Esophagus squamous epithelium (tissue), 5 donors: ENCODE measurements at places on chromosomes 1 and 21.

DNA sequence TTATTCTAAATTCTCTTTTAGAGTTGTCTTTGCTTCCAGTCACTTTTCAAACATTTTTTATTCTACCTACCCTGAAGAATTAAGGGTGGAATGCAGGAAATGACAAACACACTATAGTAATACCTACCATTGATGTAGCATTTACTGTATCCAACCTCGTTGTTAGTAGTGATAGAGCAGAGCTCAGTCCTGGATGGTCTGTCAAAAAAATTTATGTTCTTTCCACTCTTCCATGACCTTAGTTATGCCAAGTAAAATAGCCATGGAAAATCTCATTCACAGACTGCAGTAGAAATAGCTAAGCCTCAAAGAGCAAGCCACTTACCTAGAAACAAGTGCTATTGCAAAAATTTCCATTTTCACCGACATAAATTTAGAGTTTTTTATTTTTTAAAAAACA, 74.6 kb downstream of the CRB1 start:
- H3K36me3 ChIP-seq, result no peaks in the 10 kb centered on the region
- no peak overlapping the region for H3K27ac ChIP-seq
- no peak overlapping the region for H3K4me3 ChIP-seq
- no peaks in the 10 kb centered on the region for H3K4me1 ChIP-seq
- no peak for DNase-seq

DNA sequence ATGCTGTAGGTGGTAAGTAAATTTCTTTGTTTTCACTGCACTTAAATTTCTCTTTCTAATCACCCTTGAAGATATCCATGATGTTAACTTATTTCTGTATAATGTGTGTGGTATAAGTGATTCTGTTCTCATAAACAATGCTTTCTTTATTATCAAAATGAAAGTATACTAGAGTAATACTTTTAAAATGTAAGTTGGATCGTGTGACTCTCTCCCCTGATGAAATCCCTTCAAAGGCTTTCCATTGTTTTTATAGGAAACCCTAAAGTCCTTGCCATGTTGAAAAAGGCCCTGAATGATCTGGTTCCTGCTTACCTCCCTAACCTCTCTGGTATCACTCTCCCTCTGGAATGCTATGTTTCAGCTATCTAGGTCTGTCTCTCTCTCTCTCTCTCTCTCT, 191.1 kb upstream of the LHX8 start:
- H3K4me1 ChIP-seq, result no peaks in the 10 kb centered on the region
- H3K27ac ChIP-seq, result no peak overlapping the region
- H3K27me3 ChIP-seq, result no peaks in the 10 kb centered on the region
- DNase-seq, result no peak
- no peak overlapping the region for H3K4me3 ChIP-seq

- no peak overlapping the region for H3K4me3 ChIP-seq
- DNase-seq, result no peak
Measured at GRCh38 chr1:194658090-194658439, 1471.7 kb upstream of the B3GALT2 start.

GRCh38 chr1:30678209-30678608, 45.2 kb downstream of the MATN1 start:
- H3K36me3 ChIP-seq, result no peaks in the 10 kb centered on the region
- DNase-seq, result no peak
- H3K4me3 ChIP-seq, result no peak overlapping the region
- peaks cover 4% of the 10 kb centered on the region for H3K4me1 ChIP-seq
- H3K27me3 ChIP-seq, result no peaks in the 10 kb centered on the region

GRCh38 chr1:154430903-154431302, 25.8 kb downstream of the IL6R start:
- H3K4me1 ChIP-seq, result peaks cover 100% of the 10 kb centered on the region
- no peak for DNase-seq
- H3K4me3 ChIP-seq, result no peak overlapping the region
- peaks cover 1% of the 10 kb centered on the region for H3K36me3 ChIP-seq
- no peak overlapping the region for H3K27ac ChIP-seq

DNA sequence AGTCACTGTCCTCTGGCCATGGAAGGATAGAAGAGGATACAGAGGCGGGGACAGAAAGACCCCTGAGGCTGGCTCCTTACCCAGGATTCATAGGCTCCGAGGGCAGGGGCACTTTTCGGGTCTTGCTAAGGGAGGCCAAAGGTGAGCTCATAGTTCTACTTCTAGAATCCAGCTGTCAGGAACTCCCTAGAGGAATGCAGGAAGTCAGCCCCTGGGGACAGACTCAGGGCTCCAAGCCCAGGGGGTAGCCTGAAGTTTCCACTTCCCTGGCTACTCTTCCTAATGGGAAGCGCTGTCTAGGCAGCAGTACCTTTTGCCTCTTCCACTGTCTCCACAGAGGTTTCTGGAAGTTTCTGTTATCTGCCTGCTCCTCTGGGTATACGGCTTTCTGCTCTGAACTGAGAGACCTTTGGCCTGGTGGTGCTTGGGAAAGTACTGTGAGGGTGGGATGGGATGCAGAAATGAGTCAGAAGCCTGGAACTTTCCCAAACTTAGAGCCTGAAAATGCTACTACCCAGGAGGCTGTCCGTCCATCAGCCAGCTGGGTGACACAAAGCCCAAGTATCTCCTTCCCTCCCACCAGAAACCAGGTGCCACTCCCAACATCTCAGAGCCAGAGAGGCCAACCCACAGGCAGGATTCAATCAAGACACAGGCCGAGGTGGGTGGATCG, 3.6 kb downstream of the UBXN11 start:
- H3K27me3 ChIP-seq, result no peaks in the 10 kb centered on the region
- H3K4me1 ChIP-seq, result peaks cover 8% of the 10 kb centered on the region
- H3K4me3 ChIP-seq, result no peak overlapping the region
- no peak overlapping the region for H3K27ac ChIP-seq
- H3K36me3 ChIP-seq, result no peaks in the 10 kb centered on the region
- no peak for DNase-seq

DNA sequence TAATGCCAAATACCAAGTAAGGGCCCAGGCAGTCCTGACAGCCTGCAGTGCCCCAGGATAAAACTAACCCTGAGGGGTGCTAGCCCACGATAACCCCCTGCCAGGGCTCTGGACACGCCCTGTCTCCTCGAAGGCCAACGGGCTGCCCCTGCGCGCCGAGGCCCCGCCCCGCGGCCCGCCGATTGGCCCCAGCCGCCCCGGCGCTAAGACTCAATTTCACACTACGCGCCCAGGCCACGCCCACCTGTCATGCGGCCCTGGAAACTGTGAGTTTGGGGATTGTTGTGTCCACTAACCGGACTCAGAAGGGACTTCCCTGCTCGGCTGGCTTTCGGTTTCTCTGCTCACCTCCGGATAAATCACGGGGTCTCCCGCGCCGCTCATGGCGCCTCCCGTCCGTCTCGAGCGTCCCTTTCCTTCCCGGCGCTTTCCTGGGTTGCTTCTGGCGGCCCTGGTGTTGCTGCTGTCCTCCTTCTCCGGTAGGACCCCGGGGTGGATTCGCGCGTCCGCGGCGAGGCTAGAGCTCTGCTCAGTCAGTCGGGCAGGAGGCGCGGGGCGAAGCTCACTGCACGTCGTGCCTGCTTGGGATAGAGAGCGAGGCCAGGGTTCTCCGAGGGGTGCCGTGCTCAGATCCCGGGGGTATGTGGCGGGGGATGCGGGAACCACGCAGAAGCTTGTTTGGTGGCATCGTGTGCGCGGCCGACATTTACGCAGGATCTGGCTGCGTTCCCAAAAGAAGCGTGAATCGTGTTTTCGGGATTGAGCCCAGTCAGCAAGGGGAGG, at the start of gene CR1L:
Gene CR1L (plus strand): TSS at position 282 of the 783 bp plus-strand sequence. CDS start 101 bp downstream, at position 383.
- H3K36me3 ChIP-seq, result no peaks in the 10 kb centered on the region
- no peak for DNase-seq
- peaks cover 7% of the 10 kb centered on the region for H3K4me1 ChIP-seq
- no peaks in the 10 kb centered on the region for H3K27me3 ChIP-seq
- peak within 1 kb of the TSS; percentile 55 for H3K4me3 ChIP-seq
- no peak within 1 kb of the TSS for H3K27ac ChIP-seq

DNA sequence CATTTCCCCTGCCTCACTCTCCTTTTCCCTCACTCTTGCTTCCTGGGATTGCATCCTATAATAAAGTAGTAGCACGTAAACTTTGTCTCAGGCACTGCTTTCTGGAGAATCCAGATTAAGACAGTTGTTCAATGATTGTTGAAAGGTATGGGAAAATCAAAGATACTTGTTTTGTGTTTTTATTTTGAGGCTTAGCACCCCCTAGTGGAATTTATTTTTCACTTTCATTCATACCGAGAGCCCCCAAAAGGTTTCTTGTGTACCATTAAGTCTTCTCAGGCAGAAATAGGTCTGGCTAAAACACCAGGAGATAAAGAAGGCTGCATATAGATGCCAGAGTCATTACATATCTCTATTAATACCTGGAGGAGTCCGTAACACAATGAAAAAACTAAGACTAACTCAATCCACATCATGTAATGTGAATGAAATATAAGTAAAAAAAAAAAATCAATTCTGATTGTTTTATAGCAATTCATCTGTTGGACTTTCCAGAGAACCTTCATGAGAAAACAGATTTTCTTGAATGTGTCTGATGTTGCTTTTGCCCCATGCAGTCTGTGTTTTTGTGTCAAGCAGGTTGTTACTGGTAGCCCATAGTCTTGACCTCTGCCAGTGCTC, 103.5 kb downstream of the RPE65 start:
- no peak for DNase-seq
- H3K4me1 ChIP-seq, result peaks cover 5% of the 10 kb centered on the region
- H3K36me3 ChIP-seq, result no peaks in the 10 kb centered on the region
- H3K27me3 ChIP-seq, result no peaks in the 10 kb centered on the region

DNA sequence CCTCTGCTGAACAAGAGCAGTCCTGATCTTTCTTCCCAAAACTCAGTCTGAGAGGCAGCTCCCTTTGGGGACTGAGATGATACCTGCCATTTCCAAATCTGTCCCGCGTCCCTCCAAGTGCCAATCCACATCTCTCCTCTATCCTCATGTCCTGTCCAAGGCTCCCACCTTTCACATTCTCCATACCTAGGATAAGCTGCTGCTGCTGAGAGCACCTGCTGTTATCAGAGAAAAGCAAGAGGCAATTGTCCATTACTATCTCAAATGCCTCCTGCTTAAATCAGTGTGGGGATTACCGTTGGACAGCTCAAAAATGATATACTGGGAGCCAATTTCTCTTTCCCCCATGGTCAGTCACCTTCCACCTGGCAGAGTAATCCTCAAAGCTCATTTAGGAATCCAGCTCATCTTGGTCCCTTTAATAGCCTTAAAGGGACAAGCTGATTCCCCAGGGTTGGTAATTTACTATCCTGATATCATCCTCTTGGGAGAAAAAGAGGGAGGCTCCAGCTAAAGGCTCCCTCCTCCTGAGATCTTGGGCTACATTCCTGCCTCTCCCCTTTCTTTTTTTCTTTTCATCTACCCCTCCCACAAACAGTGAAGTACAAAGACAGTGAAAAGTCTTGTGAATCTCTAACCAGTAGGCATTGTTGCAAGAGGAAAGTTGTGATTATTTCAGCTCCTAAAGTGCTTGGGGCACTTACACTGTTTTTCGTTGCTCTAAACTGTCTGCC, 278.1 kb upstream of the CAMK1G start:
- no peak overlapping the region for H3K27ac ChIP-seq
- H3K4me3 ChIP-seq, result no peak overlapping the region
- no peak for DNase-seq
- H3K4me1 ChIP-seq, result no peaks in the 10 kb centered on the region
- no peaks in the 10 kb centered on the region for H3K27me3 ChIP-seq

DNA sequence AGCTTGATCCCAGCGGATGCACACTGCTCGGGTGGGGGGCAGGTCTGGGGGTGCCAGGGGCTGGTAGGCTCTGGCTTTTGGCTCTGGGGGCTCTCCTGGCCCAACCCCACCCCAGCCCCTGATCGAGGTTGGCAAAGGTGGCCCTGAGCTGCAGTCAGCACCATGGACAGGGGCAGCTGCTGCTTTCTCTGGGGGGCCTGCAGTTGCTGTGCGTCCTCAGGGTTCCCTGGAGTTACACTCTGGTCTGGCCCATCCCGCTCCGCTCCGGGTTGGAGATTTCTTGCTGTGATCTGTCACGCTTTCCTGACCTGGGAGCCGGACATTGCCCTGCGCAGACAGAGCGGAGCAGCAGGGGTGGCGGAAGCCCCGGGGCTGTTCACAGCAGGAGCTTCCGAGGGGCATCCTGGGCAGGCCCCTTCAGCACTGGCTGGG, 8.0 kb upstream of the PLCH2 start:
- H3K4me3 ChIP-seq, result no peak overlapping the region
- H3K27me3 ChIP-seq, result peaks cover 99% of the 10 kb centered on the region
- DNase-seq, result no peak
- H3K4me1 ChIP-seq, result peaks cover 3% of the 10 kb centered on the region

DNA sequence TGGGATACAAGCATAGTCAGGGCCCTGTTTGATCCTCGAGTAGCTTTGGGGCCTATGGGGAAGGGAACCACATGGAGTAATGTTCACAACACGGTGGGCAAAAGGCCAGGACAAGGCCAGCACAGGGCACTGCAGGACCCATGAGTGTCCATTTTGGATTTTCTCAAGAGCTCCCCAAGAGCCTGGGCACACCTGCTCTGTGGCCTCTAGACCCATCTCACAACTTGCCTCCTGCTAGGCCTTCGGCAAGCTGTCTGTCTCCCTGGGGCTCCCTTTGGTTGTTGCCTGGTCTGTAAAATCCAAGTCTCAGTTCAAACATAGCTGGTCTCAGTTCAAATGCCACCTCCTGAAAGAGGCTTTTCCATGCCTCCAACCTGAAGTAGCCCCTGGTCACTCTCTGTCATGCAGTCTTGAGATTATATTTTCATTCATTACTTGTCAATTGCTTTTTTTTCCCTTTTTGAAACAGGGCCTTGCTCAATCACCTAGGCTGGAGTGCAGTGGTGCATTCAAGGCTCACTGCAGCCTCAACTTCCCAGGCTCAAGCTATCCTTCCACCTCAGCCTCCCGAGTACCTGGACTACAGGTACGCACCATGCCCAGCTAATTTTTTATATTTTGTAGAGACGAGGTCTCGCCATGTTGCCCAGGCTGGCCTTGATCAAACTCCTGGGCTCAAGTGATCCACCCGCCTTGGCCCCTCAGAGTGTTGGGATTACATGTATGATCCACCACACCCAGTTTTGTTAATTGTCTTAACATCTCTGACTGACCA, 107.4 kb downstream of the MATN1 start:
- H3K4me1 ChIP-seq, result no peaks in the 10 kb centered on the region
- no peaks in the 10 kb centered on the region for H3K27me3 ChIP-seq
- H3K4me3 ChIP-seq, result no peak overlapping the region
- H3K27ac ChIP-seq, result no peak overlapping the region

GRCh38 chr1:209427277-209427676, 156.2 kb upstream of the CAMK1G start:
- H3K4me3 ChIP-seq, result peak overlapping the region; percentile 59
- DNase-seq, result no peak
- no peaks in the 10 kb centered on the region for H3K36me3 ChIP-seq
- H3K4me1 ChIP-seq, result peaks cover 59% of the 10 kb centered on the region
- H3K27ac ChIP-seq, result peak overlapping the region; percentile 95
